ENCODE measurements at places on chromosomes 5 and 9. TPM values are rescaled to one million over a fixed set of nuclear protein-coding genes. Genes with fewer than 3 reads are reported as not detected.

DNA sequence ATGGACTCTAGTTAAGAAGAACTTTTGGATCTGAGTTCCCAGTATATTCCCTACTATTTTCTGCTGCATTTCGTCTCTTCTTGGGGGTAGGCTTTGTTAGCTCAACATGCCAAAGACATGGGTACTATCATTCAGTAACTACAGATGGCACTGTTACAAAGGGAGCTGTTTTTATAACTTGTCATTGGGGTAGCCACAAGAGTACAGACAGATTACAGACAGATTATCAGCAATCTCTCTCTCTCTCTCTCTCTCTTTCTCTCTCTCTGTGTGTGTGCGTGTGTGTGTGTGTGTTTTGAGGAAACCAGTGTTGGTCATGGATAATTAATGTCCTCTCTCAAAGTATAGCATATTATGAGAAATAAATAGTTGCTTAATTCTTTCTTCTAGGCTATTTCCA, 116.1 kb downstream of the WDR70 start:
- DNase-seq: no peak
- no peak overlapping the region for H3K27ac ChIP-seq
- H3K4me3 ChIP-seq: no peak overlapping the region
- peaks cover 3% of the 10 kb centered on the region for H3K36me3 ChIP-seq

- H3K36me3 ChIP-seq: no peaks in the 10 kb centered on the region
- no peak overlapping the region for H3K27ac ChIP-seq
- H3K27me3 ChIP-seq: no peaks in the 10 kb centered on the region
- H3K4me1 ChIP-seq: peaks cover 11% of the 10 kb centered on the region
- no peak overlapping the region for H3K4me3 ChIP-seq
Measured at GRCh38 chr9:5186416-5187169, 1.2 kb upstream of the INSL6 start.

The PAPPA gene
- total RNA-seq: 0.34 TPM

DNA sequence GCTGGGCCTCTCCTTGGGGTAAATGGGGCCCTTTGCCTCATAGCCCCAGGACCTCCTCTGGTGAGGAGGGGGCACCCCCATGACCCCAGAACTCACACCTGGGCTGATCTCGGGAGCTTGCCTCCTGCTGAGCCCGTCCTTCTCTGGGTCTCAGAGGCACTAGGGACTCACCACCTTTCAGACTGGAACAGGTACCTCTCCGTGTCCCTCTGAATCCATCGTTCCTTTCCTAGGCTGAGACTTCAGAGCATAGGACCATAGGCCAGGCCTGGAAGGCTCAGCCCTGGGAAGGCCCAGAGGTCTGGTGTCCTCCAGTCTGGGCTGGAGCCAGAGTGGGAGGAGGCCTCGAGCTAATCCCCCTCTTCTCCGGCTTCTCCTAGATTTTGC, 97.9 kb downstream of the CACNA1B start:
- H3K27ac ChIP-seq: no peak overlapping the region
- H3K4me3 ChIP-seq: no peak overlapping the region
- no peak for DNase-seq

The PCDHGC4 gene
- 5.1 TPM for total RNA-seq

The ANKHD1 gene
- total RNA-seq: 113 TPM

The MAN1B1 gene
- total RNA-seq: 44.9 TPM

GRCh38 chr5:10729320-10730042, 31.6 kb downstream of the DAP start:
- H3K4me3 ChIP-seq: no peak overlapping the region
- no peak for DNase-seq
- peaks cover 11% of the 10 kb centered on the region for H3K4me1 ChIP-seq
- H3K27ac ChIP-seq: no peak overlapping the region
- H3K36me3 ChIP-seq: peaks cover 9% of the 10 kb centered on the region

DNA sequence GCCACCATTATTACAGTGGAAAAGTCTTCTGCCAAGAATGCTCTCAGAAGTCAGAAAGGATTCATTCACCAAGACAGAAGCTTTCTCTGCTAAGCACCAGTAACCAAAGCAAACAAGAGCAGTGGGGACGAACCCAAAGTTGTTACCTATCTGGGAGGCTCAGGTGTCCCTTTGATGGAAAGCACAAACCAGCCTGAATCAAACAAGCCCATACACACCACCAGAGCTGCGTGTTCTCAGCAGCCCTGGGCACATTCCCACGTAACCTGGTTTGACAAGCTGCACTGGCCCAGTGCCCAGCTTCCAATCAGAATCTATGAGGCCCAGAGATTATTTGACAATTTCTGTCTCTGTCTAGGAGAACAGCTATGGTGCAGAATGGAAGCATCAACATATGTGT, 252.6 kb downstream of the ACTL7B start:
- H3K27ac ChIP-seq: no peak overlapping the region
- no peaks in the 10 kb centered on the region for H3K27me3 ChIP-seq
- H3K36me3 ChIP-seq: no peaks in the 10 kb centered on the region
- no peak for DNase-seq
- H3K4me1 ChIP-seq: peaks cover 8% of the 10 kb centered on the region
- no peak overlapping the region for H3K4me3 ChIP-seq

GRCh38 chr5:141850244-141850768, 27.9 kb downstream of the PCDH1 start:
- peaks cover 9% of the 10 kb centered on the region for H3K36me3 ChIP-seq
- peak overlapping the region; percentile 73 for H3K4me3 ChIP-seq
- peak overlapping the region; percentile 98 for H3K27ac ChIP-seq
- no peaks in the 10 kb centered on the region for H3K27me3 ChIP-seq

The TAF1L gene
- total RNA-seq: 0.02 TPM

DNA sequence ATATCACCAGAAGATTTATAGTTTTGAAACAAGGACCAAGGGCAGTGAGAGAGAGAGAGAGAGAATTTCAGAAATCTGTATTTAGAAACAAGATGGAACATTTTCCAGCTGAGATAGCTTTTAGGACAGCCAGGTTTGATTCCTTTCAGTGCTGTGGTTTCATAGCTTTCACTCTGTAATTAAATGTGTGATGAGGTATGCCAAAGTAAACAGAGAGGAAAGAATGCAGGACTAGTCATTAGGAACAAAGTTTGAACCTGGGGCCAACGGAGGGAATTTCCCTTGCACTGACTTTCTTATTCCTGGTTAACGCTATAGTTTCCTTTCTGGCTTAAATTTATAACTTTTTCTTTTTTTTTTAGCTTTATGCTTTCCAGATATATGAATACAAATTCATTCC, 10.0 kb upstream of the CCL28 start:
- DNase-seq: no peak
- peaks cover 4% of the 10 kb centered on the region for H3K4me1 ChIP-seq
- H3K27me3 ChIP-seq: peaks cover 4% of the 10 kb centered on the region
- no peak overlapping the region for H3K27ac ChIP-seq

The ZNF658 gene
- total RNA-seq: 5.0 TPM

DNA sequence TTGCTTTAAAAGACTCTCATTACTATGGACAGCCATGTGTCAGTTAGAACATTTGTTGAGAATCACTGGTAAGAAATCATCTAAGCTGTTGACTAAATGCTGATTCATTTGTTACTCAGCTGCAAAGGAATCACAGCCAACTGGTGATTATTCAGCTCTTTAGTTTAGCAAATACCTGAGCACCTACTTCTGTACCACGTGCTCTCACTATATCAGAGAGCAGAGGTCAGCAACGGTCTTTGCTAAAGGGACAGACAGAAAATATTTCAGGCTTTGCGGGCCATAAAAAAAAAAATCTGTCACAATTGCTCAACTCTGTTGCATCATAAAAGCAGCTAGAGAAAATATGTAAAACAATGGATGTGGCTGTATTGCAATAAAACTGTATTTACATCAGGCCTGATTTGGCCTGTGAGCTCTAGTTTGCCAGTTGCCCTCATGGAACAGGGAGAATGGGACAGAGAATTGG, 377.6 kb downstream of the DNAH5 start:
- H3K27me3 ChIP-seq: no peaks in the 10 kb centered on the region
- no peak overlapping the region for H3K4me3 ChIP-seq
- no peak overlapping the region for H3K27ac ChIP-seq

DNA sequence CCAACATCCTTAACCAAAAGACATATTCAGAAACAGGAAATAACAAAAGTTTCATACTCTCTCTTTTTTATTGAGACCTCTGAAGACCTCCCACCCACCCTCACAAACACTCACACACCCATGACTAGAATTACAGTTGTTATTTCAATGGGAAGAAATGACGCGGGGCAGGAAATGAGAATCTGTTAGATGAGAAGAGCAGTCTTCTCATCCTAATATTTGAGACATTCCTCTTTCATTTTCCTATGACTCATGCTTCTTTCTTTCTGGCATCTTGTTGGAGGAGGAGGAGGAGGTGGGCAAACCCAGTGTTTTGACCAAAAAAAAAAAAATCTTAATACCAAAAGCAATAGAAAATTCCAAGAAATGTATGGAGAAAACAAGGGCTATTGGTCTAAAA, 179.5 kb upstream of the TARS1 start:
- H3K4me3 ChIP-seq: no peak overlapping the region
- no peaks in the 10 kb centered on the region for H3K4me1 ChIP-seq
- no peak overlapping the region for H3K27ac ChIP-seq
- H3K27me3 ChIP-seq: no peaks in the 10 kb centered on the region

DNA sequence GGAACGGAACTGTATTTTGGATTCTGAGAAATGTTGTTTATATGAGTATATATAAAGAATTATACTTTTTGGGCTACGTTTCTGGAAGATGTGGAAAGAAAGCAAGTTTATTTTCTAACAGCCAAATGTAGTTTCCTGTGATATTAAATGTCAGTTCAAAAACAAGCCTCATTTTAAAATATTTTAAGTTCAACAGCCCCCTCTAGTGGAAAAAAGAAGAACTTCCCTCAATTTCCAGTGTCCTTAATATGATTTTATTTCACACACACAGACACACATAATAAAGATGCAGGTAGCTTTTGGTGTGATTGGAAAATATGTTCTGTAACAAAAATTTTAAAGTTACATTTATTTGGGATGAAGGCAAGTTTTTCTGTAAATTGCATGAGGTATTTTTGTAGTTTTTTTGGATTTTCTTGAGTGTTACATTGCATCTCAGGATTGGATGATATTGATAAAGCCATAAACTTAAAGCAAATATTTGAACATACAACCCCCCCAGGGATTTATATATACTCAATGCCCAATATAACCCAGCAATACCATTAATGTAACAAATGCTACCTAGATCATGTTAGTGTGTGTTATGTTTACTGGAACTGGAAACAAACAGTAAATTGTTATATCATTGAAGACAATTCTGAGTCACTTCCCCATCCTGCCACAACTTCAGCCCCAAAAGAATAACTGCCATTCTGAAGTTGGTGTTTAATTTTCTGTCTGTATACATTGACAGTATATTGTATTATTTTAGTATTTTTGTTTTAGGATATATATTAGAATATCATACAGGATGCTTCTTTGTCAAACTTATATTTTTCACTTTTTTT, 54.0 kb downstream of the CCDC171 start:
- H3K27ac ChIP-seq: no peak overlapping the region
- no peak overlapping the region for H3K4me3 ChIP-seq
- no peak for DNase-seq

DNA sequence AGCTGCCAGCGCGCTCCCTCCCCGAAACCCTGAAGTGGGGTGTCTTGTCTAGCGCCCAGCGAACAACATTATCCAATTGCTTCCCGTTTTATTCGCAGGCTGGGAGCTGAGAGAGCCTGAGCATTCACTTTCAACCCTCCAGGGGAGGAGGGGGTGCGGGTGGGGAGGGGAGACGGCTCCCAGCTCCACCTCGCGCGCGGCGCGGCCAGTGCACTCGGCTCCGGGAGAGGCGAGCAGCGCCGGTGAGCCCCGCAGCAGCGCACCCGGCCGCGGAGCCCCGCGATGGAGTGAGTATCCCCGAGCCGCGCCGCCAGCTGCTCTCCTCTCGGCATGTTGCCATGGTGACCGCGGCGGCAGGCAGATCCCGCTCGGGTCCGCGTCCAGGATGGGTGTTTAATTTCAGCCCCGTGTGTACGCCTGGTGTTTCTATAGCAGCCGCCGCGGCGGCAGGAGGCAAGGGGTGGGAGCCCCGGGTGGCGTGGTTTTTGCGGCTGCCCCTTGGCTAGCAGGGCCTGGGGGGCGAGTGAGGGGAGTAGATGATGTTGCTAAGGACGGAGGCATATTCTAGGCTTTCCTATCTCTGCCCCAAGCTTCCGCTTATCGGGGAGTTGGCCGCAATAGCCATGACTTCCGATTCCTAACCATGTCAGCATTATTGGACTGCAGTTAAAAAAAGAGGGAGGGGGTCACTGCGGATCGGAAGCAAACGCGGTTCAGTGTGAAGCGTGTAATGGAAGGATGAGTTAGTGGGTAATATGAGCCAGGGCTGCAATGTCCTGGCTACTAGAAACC, 139.2 kb upstream of the PALM2AKAP2 start:
- H3K4me1 ChIP-seq: peaks cover 19% of the 10 kb centered on the region
- no peak overlapping the region for H3K27ac ChIP-seq
- peaks cover 9% of the 10 kb centered on the region for H3K36me3 ChIP-seq
- peak; percentile 68 for DNase-seq
- H3K4me3 ChIP-seq: peak overlapping the region; percentile 68

All from WTC11 (cell line).